ENCODE measurements at places on chromosomes 1 and 21. TPM values are rescaled to one million over a fixed set of nuclear protein-coding genes. Genes with fewer than 3 reads are reported as not detected.

GRCh38 chr1:200336101-200336845, 73.6 kb downstream of the ZNF281 start:
- DNase-seq: peak; percentile 69

DNA sequence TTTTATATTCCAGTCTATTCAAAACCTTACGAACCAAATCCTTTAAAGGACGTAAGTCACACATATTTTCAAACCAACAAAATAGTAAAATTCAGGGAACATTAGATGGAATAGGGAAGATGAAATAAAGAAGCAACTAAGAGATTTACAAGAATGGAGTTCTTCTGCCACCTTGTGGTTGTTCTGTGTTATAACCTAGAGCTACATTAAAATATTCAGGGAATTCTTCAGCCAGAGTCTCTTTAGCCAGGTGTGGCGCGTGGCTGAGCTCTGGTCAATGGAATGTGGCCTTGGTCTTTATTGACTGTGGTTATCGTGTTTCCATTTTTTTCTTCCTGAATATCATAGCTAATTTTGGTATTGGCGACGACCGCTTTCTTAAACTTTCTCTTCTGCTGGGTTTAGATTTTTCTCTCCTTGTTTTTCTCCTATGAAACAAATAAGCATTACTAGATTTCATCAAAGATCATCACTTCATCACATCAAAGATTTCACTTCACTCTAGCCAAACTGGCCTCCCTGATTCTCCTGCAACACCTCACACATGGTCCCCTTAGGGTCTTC, 221.3 kb downstream of the MRPL39 start:
- DNase-seq: peak; percentile 83

GRCh38 chr1:103457886-103458455, 67.5 kb upstream of the RNPC3 start:
- DNase-seq: peak; percentile 1

DNA sequence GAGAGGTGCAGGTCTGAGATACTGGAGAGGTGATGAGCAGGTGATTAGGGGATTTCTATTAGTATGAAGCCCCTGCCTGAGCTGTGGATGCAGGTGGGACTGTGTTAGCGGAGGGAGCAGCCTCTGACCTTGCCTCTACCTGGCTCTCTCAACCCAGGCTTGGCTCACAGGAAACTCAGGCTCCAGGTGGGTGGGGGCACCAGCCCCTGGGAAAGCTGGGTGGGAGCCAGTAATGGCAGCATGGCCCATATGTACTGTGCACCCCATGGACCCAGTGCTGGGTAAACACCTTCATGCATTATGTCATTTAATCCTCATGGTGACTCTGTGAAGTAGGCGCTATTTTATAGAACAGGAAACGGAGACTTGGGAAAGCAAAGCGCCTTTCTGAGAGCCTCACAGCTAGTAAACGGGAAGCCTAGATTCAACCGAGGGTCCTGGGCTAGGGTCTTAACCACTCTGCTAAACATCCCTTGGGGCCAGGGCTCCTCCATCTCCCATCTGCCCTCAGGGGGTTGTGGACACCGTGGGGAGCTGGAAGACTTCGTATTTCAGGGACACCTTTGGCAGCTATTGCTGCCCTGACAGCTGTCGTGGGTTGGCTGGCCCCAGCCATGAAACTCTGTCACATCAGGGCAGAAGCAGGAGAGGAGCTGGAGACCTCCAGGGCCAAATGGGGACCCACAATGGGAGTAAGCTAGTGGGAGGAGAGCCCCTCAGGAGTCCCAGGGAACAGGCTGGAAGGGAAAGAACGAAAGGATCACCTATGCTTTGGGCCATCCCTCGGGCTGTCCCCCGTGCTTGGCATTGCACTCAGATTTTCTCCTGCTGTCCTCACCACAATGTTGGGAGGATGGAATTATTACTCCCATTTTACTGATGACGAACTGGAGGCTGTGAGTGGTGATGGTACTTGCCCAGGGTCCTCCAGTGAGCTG, 59.6 kb upstream of the CSF3R start:
- DNase-seq: no peak

DNA sequence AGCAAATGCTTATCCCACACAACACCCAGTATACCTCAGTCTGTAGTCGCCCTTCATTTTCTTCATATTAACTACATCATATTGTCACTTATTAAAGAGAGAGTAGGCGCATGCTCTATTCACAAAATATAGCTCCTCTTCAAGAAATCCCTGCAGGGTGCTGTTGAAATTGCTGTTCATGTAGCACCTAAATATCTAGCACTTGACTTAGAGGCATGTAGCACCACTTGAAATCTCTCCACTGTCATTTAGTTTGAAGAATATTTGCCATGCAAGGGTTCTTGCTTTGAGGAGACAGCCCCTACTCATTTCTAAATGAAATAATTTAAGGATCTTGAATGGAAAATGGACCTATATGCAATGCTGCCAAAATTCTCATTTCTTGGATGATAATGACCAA, 20.9 kb upstream of the LRRC8B start:
- no peak for DNase-seq

DNA sequence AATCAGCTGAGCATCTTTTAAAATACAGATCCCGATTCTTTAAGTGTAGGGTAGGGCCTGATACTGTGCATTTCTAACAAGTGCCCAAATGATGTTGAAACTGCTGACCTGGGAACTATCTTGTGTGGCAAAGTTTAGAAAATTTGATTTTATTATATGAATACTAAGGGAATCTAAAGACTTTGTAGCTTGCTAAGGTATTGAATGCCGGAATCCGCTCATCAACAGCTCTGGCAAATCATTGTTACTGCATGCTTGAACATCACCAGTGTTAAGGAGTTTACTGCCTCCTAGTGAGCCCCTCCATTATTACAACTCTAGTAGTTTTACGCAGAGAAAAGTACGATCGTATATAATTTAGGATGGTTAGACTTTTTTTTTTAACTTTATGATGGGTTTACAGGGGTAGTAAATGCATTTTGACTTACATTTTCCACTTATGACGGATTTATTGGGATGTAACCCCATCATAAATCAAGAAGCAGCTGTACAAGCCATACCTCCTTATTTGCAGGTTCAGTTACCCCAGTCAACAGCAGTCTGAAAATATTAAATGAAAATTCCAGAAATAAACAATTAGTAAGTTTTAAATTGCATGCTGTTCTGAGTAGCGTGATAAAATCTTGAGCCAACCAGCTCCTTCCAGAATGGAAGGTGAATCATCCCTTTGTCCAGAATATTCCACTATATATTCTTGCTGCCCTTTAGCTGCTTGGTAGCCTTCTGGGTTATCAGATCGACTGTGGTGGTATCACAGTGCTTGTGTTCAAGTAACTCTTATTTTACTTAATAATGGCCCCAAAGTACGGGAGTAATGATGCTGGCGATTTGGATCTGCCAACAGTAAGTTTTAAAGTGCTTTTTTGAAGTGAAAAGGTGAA, 892 bp downstream of the TYW3 start:
- DNase-seq: peak; percentile 82

TMIGD3 gene
- total RNA-seq: not detected

Data from fibroblast of the aortic adventitia (primary cell).